Trophoblast cell (in vitro differentiated cells and primary cell): ENCODE measurements at places on chromosomes 7 and 10.

GRCh38 chr7:43520201-43520600 is 62.7 kb upstream of the STK17A start:
- no peak for DNase-seq

GRCh38 chr7:513521-514166 is 6.0 kb downstream of the PDGFA start:
- no peak for DNase-seq

DNA sequence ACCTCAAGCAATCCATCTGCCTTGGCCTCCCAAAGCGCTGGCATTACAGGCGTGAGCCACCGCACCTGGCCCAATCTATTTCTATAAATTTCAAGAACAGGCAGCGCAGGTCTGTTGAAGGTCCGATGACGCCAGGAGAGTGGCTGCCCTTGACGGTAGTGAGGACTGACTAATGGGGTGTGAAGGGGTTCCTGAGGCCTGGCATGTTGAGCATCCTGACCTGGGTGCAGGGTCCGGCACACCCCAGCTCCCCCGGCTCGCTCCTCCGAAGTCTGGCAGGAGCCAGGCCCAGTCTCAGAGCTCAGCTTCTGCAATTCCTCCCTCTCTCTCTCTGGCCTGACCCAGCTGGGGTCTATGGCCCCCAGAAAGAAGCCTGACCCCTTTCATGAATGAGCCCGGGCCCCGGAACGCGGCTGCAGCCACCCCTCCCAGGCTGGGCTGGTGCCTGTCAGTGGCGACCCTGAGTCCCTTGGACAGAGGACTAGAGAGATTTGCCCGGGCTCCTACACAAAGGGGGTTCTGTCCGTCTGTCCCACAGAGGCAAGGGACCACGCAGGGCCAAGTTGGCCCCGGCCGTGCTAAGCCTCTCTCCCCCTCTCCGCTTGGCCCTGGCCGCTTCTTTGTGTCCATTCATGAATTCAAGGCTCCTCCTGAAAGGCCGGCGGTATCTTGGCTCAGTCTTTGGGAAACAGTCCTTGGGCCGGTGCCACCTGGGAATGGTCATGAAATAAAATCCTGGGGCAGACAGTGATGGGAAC is 18.8 kb downstream of the MMD2 start:
- DNase-seq = no peak

DNA sequence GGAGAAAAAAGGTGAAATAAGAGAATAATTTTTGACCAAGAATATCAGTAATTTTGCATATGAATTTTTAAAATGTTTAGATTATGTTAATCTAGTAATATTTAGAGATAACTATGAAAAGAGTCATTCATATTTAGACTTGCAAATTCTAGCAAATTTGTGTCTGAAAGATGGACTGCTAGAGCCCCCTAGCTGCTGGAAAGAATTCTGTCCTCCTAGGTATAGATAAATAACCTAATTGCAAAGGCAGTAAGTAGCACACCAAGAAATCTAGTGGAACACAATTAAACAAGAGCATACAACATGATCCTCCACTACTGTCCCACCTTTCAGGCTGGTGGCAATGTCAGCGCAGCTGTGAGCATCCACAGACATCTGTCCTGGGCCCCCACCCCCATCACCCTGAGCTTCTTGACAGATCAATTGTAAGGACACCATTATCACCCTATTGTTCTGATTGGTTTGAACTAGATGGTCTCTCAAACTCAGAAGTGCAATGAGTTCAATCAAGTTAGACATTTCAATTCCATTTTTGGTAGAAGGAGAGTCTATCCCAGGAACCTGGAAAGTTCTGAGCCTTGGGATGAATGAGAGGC is 15.0 kb upstream of the GFRA1 start:
- no peak for DNase-seq

GRCh38 chr10:32408690-32409089 is 37.2 kb upstream of the CCDC7 start:
- DNase-seq = no peak

DNA sequence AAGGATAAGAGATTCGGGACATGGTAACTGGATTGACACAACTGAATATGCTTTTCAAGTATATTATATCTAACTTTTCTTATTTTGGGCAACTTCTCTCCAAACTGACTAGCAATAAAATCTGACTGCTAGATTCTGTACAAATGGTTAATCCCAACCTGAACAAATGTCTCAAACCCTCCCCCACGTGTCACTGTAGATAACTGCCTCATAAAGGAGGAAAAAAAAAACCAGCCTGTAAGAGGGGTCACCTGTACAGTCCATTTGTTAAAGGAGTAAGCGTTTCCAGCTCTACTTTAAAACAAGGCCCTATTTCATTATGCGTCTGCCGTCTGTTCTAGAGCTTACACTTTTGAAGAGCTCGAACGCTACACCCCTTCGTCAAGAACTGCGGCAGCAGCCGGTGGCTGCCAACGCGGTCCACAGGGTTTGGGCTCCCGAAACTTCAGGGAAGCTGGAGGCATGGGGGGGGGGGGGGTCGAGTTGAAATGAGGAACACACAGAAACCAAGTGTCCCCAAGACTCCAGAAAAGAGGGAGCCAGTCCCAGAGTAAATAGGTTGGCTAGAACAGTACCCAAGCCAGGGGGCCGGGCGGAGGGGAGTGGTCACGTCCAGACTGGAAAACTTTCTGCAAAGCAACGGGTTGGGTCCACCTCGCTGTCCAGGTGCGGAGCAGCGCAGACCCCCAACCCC is 492 bp downstream of the COG5 start:
- DNase-seq = no peak

GRCh38 chr10:34864149-34865067 is 49.3 kb upstream of the PARD3 start:
- DNase-seq = no peak

GRCh38 chr10:46028584-46029460 is 1.6 kb downstream of the NCOA4 start:
- peak; percentile 88 for DNase-seq

DNA sequence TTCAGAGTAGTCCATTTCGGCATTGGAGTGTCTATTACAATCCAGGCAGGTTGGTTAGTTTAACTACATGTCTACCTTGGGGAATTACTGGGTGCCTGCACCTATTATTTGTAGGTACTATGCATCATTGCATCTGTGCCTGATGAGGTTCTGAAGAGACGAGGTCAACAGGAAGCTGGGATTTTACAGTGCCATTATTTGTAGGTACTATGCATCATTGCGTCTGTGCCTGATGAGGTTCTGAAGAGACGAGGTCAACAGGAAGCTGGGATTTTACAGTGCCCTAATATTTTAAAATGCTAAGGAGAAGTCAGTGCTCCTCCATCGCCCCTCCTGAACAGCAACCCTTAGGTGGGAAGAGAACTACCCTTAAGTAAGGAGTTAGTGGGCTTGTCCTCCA is 41.7 kb downstream of the NPY start:
- DNase-seq = no peak

DNA sequence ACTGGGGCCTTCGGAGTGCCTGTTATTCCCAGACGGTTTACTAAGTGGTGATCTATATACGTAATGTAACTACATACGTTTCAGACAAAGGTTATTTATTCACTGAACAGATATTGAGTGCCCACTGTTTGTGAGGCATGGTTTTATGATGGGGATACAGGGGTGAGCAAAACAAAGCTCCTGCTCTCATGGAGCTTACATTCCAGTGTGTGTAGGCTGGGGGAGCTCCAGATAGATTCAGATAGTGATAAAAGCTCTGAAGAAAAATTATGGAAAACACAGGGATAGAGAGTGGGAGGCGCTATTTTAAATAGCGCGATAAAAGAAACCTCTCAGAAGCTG is 466 bp upstream of the DNAJB12 start:
- DNase-seq = no peak

DNA sequence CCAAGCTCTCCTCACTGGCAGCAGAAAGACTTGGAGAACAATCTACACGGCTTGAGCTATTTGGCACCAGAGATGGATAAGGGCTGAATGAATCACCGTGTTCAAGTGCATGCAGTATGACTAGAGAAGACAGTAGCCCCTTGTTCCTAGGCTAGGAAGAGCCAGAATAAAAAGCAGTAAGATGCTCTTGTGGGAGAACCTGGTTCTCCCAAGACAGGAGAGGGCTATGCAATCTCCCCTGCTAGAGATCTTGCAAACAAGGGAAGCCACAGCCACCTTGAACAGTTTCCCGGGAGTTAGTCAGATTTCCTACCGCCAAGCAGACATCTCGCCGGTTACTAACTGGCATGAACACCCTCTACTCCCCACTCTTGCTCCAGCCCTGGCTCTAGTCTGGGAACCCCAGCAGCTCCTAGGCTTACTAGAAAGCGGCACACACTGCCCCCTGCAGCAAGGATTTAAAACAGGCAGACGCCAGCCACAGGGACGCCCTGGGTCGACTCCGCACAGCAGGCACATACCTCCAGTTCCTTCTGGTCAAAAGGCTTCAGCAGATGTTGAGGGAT is 107.3 kb downstream of the SMURF1 start:
- DNase-seq = peak; percentile 20

DNA sequence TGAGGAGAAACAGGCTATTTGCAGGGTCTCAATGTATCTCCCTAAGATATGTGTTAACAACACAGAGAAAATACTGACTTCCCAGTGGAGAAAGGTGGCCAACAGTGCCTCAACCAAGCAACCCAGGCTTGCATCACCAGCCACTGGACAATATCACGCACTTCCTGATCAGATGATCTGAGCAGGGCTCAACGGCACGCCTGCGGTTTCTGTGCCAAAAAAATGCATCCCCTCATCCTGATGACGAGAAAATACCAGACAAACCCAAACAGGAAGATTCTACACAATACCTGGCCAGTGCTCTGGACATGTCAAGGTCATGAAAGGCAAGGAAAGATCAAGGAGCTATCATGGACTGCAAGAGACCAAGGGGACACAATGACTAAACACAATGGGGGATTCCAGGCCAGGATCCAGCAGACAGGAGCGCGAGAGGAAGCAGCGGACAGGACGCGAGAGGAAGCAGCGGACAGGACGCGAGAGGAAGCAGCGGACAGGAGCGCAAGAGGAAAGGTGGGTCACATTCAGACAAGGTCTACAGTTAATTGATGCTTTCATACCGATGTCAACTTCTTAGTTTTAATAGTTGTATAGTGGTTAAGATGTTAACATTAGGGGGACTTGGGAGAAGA is 51.1 kb downstream of the GNA12 start:
- DNase-seq = peak; percentile 18

DNA sequence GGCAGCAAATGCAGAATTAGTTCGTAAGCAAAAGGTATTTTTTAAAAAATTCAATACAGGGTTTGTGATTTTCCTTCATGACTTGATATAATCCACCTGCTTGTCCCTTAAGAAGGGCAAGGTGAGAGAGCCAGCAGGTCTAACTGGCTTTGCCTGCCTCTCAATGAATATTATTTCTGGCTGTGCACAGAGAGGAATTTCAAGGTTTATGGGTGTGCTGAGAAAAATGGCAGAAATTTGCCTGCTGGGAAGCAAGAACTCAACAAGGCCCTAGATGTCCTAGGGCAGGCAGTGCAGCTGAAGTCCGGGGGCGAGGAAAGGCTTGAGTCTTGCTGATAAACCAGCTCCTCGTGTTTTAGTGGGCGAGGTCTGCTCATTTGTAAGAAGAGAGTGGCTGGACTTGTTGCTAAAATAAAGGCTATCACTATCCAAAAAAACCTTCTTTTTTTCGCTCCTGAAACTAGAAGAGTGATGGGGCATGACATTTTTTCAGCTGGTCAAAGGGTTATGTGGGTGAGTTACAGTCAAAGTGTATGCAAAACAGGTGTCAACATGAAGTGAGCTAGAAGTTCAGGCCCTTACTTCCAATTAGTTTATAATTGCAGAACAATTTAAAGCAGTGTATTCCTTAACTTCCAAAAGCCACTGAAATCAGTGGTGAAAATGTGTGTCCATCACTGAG is 385.8 kb upstream of the KLF6 start:
- DNase-seq = peak; percentile 58
